ENCODE measurements at places on chromosomes 1 and 21.
A peak's percentile ranks its signal among the peaks of the same experiment; 100 is the strongest.

GRCh38 chr1:48061162-48062136 is 64.3 kb upstream of the TRABD2B start:
- peak; percentile 59 for DNase-seq

DNA sequence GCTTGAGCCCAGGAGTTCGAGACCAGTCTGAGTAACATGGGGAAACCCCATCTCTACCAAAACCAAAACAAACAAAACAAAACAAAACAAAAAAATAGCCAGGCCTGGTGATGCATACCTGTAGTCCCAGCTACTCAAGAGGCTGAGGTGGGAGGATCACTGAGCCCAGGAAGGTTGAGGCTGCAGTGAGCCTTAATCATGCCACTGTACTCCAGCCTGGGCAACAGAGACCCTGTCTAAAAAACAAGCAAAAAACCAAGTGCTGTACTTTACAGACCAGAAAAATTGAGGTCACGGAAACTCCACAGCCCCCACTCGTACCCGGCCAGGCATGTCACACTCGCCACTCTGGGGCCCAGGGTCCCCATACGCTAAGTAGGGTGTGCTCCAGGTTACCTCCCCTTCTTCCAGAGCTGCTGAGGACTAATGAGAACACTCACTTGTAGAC is 22.9 kb downstream of the ATP2B4 start:
- no peak for DNase-seq

GRCh38 chr1:60298290-60298689 is 224.7 kb upstream of the C1orf87 start:
- no peak for DNase-seq

DNA sequence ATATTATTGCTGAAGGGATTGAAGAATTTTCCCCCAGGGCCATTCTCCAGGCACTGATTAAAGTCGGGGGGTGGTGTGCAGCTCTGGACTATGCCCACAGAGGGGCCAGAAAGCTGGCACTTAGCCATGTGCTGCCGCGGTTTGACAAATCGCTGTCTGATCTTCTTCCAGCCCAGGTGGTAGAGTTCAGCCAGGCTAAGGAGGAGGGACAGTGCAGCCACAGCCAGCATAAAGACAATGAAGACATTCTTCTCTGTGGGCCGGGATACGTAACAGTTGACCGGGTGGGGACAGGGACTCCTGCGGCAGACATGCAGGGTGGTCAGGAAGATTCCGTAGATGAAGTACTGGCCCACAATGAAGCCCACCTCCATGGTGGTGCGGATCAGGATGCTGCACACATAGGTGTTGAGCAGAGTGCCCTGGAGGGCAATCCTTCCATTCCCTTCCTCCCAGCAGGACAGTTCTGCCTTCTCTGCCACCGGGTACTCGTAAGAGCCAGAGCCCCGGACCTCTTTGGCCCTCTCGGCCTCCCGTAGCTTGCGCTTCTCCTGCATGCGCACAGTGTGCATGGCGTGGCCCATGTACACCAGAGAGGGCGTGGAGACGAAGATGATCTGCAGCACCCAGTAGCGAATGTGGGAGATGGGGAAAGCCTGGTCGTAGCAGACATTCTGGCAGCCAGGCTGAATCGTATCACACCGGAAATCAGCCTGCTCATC is 1.9 kb downstream of the GJA5 start:
- no peak for DNase-seq

DNA sequence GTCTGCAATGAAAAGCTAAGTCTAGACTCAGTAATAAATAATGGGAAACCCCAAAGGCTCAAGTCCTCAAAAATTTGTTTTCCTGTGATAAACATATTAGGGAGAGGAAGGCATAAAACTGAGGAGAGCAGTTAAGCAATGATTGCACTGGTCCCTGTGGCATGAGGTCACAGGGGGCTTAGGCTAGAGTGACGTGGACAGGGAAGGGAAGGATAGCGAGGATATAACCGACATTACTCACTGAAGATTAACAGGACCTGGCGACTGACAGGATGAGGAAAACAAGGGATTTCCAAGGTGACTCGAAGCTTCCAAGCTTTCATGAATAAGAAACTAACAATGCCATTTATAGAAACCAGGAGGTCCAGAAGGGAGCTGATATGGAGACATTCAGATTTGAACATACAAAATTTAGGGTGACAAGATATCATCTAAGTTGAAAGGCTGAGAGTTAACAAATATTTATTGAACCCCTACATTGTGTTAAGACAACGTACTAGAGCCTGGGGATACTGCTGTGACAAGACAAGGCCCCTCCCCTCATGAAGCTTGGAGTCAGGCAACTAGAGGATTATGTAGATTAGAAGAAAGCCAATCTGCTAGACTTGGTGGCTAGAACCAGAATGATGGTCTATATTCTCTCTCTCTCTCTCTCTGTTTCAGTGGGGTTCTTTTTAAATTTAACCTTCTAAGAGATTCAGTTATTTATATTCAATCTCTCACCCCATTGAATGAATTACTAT is 33.2 kb upstream of the PKN2 start:
- DNase-seq, result no peak

DNA sequence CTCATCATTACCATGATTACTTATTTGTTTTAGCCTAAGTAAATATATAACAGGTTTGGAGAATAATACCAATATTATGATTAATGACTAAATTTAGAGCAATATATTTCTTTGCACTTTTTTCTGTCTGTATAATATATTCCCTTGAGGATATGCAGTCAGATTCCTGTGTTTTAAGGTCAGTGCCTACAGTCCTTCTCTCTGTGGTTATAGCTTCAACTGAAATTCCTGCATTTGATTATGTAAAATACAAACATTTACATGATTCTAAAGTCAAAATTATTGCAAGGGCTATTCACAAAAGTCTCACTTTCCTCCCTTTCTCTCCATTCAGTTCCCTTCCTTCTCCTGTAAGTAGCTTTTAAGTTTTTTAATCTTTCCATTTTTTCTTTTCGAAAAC is 142.9 kb upstream of the COL6A1 start:
- no peak for DNase-seq

GRCh38 chr1:118578276-118578675 is 393.2 kb upstream of the SPAG17 start:
- DNase-seq, result no peak

- DNase-seq, result no peak
Measured at GRCh38 chr1:180919183-180919700, 6.5 kb downstream of the KIAA1614 start.

DNA sequence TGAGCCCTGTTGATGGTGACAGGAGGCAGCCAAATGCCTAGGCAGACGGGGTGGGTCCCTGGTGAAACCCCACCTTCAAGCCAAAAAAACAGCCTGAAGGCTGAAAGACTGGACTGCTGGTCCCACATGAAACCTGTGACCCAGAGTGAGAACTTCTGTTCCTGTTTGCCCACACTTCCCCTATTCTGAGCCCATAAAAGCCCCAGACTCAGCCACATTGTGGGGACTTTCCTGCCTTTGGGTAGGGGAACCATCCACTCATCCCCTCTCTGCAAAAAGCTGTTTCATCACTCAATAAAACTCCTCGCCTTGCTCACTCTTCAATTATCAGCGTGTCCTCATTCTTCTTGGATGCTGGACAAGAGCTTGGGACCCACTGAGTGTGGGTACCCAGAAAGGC is 25.2 kb downstream of the HTR6 start:
- no peak for DNase-seq

DNA sequence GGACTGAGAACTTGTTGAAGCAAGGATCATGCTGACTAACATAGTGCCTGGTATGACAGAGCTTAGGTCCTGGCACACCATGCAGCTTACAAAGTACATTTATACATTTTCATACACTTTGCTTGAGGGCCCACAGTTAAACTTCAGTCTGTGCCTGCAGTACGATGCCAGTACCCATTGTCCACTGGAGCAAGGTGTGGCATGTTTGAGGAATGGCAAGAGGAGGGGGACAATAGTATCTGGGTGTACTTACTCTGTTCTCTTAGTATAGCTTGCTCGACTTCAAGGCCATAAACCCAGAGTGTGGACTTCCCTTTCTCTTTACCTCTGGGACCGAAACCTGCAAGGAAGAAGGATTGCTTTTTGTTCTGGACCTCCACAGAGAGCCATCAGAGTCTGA is 6.8 kb upstream of the YBX1 start:
- no peak for DNase-seq

DNA sequence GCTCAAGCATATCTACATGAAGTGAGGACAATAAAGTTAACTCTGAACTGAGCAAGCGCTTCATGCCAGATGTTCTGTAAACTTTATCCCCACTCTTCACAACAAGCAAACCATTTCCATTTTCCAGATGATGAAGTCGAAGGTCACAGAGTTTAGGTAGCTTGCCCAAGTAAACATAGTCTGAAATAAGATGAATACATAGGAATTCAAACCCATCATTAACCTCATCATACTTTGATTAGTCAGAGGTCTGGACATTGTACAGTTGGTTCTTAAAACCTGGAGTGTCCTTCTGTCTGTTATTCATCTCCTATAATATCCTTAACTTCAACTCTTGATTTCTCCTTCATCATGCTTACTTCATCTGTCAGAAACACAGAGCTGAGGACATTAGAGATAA is 180.3 kb upstream of the C8B start:
- DNase-seq, result no peak

DNA sequence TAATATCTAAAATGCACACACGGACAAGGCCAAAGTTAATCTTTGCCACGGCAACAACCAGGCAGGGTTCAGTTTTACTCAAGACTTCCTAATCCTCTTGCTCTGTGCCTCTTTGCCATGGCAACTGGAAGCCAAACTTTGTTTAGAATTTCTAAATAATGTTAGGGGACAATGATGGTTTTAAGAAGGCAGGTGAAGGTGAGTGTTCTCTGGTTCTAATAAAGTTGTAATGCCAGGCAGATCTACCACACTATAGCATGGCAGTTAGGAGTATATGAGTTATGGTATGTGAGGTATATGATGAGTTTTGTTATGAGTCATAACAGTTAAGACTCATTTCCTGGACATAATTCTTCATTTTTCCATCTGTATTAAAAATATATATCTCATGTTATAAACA is 2.7 kb downstream of the PTPRC start:
- no peak for DNase-seq

DNA sequence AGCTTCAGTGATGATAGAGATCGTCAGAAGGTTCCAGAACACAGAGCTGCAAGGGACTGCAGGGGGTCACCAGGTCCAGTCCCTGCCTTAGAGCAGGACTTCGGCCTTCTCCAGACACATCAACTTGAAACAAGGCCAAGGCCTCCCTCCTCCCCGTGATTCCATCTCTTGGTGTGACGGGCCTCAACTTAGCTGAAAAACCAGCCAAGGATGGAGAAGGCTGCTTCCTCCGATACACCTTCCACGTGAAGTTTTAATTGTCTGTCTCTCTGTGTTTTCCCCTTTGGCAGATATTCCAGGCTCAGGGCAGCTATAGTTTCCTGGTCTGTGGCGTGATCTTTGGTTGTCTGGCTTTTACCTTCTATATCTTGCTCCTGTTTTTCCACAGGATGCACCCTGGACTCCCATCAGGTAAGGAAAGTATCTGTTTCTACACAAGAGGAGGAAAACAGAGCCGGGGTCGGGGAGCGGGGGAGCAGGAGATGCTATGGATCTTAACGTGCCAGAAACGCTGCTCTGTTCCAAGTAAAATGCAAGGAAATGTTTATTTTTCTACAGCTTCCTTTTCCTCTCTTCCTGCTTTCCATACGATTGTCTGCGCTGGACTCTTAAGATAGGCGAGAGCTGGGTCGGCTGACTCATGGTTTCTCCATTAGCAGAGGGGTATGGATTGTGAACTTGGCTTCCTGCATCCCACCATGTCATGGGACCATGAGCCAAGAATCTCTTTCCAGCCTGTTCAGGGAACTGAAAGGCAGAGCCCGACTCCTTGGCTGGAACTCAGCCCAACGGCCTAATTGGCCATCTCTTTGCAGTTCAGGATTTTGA is 32.8 kb downstream of the ELK4 start:
- no peak for DNase-seq

GRCh38 chr1:42178249-42178648 is 13.7 kb upstream of the GUCA2A start:
- DNase-seq, result no peak

DNA sequence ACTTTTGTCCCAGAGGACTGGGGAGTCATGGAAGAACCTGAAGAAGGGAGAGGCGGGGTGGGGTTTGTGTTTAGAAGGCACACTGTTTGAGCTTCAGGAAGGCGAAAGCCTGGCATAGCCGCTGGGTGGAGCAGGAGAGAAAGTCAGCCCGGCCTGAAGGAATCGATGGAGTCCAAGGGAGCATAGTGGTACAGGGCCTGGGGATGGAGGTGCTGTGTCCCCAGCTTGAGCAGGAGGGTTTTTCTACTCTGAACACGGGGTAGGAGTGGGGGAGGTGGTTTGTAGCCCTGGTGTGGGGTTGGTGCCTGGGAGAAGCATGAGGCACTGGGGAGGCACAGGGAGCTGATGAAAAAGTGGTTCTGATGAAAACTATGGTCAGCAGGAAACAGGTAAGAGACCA is 4.7 kb upstream of the CCDC24 start:
- DNase-seq, result no peak

DNA sequence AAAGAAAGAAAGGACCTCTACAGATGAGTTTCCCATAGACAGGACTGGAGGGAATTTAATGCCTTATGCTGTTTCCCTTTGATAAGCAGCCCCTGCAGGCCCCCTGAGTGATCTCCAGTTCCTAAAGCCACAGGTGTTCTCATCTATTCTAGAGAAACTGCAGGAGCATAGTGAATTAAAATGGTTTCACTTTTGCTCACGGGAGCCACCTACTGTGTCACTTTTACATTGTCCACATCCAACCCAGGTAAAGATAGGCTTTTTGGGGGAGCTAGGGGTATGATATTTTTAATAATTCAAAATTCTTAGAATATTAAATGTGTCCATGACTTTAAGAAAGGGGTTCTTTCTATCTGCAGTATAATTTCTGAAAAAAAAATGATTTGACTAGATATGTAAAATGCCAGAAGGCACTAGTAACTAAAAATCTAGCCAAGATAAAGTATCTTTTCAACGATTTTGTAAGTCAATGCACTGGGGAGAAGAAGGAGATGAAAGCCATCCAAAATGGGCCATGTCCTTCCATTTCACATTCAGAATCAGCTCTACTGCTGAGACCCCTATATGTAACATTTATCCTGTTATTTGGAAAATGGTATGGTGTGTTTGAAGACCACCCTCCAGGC is 267.3 kb upstream of the DUSP10 start:
- DNase-seq, result peak; percentile 38

DNA sequence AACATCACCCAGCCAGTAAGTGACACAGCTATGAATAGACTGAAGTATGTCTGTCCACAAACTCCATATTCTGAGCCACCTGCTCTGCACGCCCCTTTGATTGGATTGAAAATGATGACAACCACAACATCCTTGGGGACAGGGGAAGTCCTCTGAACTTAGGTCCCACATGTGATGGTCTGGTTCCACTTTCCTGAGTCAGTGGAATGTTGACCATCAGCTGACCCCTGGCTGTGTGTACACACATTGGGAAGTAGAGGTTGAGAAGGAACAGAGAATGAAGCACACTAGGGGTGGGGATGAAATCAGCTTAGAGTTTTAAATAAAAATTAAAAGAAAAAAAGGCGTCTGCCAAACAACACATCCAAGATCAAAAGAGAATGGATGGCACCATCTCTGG is 8.0 kb upstream of the DISP3 start:
- DNase-seq, result no peak

GRCh38 chr1:220759147-220759546 is 11.0 kb downstream of the MTARC2 start:
- no peak for DNase-seq

GRCh38 chr1:172845371-172845770 is 186.5 kb downstream of the FASLG start:
- DNase-seq, result no peak

- no peak for DNase-seq
Measured at GRCh38 chr1:3924825-3925220, 24.8 kb upstream of the C1orf174 start.

Measured in H9 (cell line).